ENCODE measurements at places on chromosomes 5 and 9.

DNA sequence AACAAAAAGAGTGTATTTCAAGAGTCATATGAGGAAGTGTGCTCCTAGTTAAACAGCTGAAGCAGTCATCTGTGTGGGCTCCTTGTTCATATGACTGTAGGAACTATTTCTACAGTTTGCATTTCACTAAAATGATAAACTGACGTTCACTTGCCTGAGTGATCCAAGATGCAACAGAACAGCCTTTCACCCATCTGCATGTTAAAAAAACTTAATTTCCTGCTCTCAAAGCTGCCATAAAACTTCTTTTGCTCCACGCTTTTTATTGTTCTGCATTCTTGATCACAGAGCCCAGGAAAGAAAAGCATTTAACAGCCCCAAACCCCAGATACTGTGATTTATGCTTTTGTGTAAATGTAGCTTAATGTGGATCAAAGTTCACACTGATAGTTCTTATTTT lies 43.9 kb downstream of the ZNF608 start:
- DNase-seq = no peak

DNA sequence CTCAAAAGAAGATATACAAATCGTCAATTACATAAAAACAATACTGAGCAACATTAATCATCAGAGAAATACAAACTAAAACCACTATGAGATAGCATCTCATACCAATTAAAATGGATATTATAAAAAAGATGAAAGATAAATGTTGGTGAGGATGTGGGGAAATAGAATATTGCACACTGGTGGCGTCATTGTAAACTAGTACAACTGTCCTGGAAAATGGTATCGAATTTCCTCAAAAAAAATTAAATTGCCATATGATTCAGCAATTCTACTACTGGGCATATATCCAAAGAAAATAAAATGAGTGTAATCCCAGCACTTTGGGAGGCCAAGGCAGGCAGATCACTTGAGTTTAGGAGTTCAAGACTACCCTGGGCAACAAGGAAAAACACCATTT lies 326.0 kb upstream of the FTMT start:
- DNase-seq = no peak

- DNase-seq = peak; percentile 33
These were observed 18.1 kb upstream of the GPX3 start for GRCh38 chr5:151002250-151002649.

- no peak for DNase-seq
These were observed 52.1 kb downstream of the BARX1 start for GRCh38 chr9:93902780-93903655.
